HS-27A (cell line): ENCODE measurements at places on chromosomes 7 and 10.
A peak's percentile ranks its signal among the peaks of the same experiment; 100 is the strongest.

- DNase-seq, result peak; percentile 81
These were observed 107.2 kb upstream of the LYZL2 start for GRCh38 chr10:30736685-30737232.

GRCh38 chr7:46071076-46071475, 150.0 kb upstream of the IGFBP3 start:
- DNase-seq, result peak; percentile 34

DNA sequence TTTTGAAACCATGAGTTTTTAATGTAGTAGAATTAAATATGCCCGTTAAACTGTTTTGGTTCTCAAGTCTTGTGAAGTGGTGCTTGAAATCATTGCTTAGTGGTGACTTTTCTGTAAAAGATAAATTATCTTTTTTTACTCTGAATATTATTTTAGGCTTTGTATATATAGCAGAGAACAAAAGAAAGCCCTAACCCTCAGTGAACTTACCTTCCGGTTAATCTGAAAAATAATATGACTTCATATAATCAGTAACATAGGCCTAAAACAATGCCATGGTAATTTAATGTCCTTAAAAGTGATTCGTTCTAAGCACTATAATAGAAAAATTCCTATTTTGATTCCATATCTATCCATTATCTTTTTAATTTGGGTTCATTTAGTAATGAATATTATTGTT, 21.8 kb downstream of the AKAP9 start:
- DNase-seq, result no peak

DNA sequence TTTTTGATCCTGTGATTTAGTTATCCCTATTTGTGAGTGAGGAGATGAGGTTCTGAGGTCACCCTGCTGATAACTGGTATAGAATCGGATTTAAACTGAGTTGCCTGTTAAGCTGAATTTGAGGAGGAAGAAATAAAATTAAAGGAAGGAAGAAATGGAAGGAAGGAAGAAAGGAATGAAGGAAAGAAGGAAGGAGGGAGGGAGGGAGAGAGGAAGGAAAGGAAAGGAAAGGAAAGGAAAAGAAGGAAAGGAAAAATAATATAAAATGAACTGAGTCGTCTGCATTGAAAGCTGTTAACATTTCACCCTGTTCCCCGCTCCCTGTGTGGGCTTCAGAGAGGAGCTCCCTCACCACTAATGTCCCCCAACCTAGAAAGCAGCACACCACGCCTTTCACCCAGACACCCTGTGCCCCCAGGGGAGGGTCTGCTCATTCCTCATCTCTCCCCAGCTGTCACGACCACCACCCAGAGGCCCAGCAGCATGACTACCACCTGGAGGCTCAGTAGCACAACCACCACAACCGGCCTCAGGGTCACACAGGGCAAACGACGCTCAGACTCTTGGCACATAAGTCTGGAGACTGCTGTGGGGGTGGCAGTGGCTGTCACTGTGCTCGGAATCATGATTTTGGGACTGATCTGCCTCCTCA, 16.3 kb downstream of the PILRA start:
- DNase-seq, result no peak

- DNase-seq, result no peak
These were observed 61.7 kb downstream of the CSGALNACT2 start for GRCh38 chr10:43199684-43200537.

DNA sequence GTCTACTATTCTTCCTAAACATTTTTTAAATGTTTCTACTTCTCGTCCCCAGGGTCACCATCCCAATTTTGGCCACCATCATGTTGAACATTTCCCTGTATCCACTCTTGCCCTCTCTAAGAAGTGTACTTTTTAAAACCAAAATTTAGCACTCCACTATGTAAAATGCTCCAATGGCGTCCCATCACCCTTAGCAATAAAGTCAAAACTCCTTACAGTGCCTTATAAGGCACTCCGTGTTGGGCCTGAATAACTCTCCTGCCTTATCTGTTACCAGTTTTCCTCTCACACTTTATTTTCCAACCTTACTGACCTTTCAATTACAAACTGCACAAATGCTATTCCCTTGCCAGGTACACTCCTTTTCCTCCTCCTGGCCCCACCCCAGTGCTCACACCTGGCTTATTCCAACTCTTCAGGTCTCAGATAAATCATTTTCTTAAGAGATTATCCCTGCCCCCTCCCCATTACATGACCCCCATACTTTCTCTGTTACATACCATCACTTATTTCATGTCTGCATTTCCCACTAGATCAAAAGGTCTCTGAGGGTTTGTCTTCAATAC, 1.3 kb downstream of the TMEM168 start:
- no peak for DNase-seq

DNA sequence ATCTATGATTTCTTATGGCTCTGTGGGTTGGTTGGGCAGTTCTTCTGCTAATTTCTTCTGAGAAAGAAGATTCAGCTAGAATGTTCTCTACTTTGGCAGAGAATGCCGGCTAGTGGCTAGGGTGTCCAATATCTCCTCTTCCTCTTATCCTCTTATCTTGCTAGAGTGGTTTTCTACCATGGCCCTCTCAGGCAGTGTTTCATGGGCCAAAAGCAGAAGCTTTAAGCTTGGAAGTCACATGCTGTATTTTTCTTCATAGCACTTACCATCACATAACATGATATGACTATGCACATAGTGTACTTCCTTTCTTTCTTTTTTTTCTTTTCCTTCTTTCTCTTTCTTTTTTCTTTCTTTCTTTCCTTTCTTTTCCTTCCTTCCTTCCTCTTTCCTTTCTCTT, 140.0 kb downstream of the ITGB8 start:
- DNase-seq, result no peak

GRCh38 chr7:24478137-24478655, 95.1 kb upstream of the PALS2 start:
- no peak for DNase-seq

DNA sequence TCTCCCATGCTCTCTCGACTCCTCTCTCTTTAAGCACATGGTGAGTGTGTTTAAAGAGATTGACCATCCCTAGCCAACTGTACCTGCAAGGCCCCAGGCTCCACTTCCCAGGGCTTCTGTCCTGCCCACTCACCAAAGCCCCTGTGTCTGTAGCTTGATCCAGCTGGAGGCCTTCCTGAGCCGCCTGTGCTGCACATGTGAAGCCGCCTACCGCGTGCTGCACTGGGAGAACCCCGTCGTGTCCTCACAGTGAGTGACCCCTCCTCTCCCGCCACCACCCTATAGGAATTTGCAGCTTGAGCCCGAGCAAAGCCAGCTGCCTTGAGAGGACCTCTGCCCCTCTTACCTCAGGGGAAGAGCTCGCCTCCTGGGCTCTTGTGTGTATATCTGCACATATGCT, 11.2 kb downstream of the ZFYVE27 start:
- no peak for DNase-seq

DNA sequence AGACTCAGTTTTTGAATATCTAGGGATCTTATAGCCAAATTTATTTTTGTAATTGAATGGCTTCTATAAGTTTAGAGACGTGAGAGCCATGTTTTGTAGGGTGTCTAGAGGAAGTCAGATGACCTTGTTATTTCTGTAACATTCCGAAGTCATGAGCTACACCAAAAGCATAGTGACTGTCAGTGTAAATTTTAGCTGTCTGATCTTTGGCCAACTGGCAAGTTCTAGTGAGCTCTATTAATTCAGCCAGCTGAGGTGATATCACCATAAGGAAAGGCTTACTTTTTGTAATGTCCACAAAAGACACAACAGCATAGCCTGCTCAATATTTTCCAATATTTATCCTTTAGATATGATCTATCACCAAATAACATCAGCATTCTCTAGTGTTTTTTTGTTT, 9.9 kb upstream of the NT5C3A start:
- DNase-seq, result peak; percentile 12

GRCh38 chr7:14842523-14842922, 60.0 kb downstream of the DGKB start:
- no peak for DNase-seq

GRCh38 chr7:71752171-71752935, 620.4 kb downstream of the GALNT17 start:
- no peak for DNase-seq

GRCh38 chr10:33901166-33901565, 566.7 kb upstream of the NRP1 start:
- no peak for DNase-seq

GRCh38 chr7:120993553-120994191, 5.2 kb downstream of the CPED1 start:
- DNase-seq, result no peak

GRCh38 chr7:379456-380138, 89.6 kb downstream of the FOXL3 start:
- no peak for DNase-seq

- no peak for DNase-seq
These were observed 13.2 kb downstream of the UBE2D1 start for GRCh38 chr10:58347967-58348366.

- no peak for DNase-seq
These were observed 36.6 kb downstream of the ERCC6 start for GRCh38 chr10:49502358-49502757.

GRCh38 chr10:66698069-66698468, 227.8 kb upstream of the LRRTM3 start:
- DNase-seq, result no peak

GRCh38 chr10:5511231-5511884, 12.0 kb upstream of the CALML5 start:
- no peak for DNase-seq

- DNase-seq, result no peak
These were observed 3.0 kb upstream of the HOXA1 start for GRCh38 chr7:27098578-27099451.

DNA sequence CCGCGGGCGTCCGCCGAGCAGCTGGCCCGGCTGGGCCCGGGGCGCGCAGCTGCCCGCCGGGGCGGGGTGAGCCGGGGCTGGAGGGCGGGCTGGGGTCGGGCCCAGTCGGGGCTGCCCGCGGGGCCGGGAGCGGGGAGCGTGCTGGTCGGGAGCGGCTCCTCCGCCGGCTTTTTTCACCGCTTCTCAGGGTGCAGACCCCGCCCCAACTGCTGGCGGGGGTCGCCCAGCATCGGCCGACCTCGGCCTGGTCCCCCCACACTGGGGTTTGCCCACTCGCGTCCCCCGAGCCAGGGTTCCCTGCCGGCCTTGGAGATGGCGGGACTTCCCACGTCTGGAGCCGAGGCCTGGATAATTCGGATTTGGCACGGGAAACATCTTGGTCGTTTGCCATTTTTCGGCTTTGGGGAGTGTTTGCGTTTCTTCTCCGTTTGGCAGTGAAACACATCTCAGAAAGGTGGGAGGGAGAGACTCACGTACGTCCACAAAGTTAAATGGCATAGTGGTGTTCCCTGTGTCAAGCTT, 432 bp downstream of the TMEM248 start:
- no peak for DNase-seq

- DNase-seq, result no peak
These were observed 13.8 kb downstream of the UBE2D1 start for GRCh38 chr10:58348571-58349033.

DNA sequence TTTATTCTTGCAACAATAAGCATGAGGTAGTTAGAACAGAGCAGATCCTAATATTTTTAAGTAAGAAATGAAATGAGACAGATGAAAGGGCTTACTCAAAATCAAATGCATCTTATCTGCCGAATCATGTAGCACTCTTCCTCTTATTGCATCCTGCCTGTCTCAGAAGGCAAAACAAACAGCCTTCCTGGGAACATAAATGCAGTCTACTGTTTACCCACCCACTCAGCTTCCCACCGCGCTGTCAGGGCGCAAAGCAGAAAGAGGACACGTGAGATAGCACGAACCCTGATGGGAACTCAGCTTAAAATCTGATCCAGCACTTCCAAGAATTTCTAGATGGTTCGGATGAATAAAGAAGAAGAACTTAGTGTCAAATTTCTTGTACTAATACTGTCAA, 114.4 kb upstream of the CDK1 start:
- DNase-seq, result no peak

DNA sequence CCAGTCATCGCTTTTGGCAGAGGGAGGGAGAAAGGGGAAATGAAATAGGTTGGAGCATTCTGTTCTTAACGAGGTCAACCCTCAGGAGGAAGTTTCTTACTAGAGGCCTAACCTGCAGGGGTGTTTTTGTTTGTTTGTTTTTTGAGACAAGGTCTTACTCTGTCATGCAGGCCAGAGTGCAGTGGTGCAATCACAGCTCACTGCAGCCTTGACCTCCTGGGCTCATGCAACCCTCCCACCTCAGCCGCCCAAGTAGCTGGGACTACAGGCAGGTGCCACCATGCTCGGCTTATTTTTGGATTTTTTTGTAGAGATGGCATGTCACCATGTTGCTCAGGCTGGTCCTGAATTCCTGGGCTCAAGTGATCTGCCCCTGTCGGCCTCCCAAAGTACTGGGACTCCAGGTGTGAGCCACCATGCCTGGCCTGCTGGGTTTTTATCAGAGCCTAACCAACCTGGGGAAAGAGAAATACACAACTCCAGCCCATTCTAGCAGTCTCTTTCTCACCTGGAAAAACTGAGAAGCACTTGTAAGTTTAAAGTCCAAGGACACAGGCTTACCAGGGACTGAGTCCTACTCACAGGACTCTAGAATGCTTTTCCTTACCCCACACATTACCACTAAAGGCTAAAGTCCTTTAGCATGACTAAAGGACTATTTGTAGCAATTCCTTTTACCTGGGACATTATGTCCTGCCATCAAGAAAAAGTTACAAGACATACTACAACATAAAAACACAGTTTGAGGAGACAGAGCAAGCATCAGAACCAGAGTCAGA, 101.0 kb upstream of the EGFR start:
- no peak for DNase-seq

DNA sequence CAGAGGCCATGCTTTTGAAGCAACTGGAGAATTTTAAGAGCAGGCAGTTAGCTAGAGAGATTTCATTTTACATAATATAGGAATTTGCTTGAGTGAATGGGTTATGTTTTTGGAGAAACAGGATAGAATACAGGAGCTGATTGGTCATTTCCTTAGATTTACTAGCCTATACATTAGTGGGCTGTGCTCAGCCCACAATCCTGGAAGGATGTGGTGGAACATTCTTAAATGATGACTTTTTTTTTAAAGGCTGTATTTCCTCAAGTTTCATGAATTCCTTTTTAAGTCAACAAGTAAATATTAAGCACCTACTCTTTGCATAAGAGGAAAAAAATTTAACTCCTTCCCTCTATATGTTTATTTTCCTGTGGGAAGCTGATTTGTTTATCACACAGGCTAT, 314.4 kb upstream of the BMPER start:
- peak; percentile 20 for DNase-seq

DNA sequence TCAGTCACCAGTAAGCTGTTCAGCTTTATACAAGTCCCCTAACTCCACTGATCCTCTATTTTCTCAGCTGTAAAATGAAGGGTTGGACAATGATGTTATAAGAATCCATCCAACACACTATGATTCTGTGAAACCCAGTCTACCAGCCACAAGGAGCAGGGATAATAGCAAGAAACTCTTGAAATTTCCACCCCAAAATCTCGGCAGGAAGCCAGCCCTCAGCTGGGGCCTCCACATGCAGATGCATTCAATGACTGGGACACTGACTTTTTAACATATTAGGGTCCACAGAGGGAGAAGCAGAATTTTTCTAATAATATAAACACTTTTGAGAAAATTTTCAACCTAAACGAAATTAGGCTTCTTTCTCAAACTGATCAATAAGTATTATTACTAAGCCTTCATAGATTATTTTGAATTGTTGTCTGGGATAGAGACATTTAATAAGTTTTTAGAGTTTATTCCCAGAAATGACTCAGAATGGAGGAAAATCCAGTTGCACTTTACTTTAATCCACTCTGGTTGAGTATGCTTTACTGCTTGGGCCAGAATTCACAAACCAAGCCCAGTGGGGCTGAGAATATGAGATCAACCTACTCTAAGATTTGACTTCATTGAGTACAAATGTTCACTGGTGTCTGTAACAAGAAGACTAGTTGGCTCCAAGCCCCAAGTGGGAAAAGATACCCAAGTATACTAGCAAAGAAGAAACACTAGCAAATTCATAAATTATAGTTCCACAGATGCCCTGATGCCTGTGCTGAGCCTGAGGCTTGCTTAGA, 168.6 kb downstream of the C7orf25 start:
- no peak for DNase-seq

- DNase-seq, result no peak
These were observed 214.0 kb upstream of the DKK1 start for GRCh38 chr10:52100011-52100547.
